ENCODE measurements at places on chromosomes 5 and 9.
A peak's percentile ranks its signal among the peaks of the same experiment; 100 is the strongest.

DNA sequence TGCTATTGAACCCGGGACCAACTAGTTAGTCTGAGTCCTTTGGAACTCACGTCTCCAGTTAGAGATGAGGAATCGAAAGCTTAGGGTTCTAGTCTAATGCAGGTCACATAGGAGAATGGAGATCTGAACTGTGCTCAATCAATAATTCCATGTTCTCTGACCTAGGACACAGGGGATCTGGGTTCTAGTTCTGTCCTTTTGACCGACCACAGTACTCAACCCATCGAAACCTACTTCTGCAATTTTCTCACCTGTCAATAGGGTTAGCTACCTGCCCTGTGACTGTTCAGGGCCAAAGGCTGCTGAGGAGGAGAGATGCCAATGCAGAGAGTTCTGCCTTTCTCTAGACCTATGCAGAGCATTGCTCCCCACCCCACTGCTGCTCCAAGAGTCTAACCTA is 187.7 kb downstream of the CDK5RAP2 start:
- no peak for DNase-seq

DNA sequence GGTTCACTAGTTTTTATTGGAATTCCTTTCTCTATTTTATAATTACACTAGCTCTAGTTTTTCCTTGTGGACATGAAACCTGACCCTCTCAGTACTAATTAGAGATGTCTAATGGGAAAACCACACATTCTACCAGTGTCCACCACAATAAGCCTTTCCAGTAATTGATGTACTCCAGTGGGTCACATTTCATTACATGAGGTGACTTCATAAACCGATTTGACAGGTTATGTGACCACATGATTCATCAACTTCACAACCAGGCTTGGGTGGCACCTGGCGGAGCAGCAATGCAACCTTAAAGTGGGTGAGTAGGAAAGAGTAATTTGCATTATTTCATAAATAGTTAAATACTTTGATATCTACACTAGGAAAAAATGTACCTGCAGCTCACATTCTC is 284.2 kb upstream of the ADAMTS16 start:
- no peak for DNase-seq

DNA sequence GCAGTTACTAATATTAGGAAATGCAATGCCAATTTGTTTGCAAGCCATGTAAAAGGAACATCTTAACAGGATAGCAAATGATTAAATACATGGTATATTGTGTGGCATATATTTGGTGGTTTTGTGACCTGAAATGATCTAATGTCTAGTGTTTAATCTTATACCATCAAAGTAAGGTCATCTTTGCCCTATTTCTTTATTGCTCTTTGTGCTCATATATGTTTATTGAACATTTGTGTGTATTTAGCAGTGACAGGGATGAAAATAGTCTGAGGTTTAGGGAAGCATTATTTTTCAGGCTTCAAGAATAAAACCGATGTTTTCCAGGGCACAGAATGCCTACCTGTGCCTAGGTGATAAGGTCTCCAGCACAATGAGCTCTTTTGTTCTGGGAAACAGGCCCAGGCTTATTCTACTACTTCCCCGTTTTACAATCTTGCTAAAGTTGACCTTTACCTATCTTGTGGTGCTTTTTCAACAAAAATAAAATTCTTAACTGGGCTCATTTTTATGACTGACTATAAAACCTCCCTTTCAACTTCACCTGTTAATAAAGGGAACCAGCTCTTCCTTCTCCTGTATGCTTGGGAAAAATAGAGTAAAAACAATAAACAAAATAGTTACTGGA is 105.6 kb upstream of the ANKH start:
- no peak for DNase-seq

DNA sequence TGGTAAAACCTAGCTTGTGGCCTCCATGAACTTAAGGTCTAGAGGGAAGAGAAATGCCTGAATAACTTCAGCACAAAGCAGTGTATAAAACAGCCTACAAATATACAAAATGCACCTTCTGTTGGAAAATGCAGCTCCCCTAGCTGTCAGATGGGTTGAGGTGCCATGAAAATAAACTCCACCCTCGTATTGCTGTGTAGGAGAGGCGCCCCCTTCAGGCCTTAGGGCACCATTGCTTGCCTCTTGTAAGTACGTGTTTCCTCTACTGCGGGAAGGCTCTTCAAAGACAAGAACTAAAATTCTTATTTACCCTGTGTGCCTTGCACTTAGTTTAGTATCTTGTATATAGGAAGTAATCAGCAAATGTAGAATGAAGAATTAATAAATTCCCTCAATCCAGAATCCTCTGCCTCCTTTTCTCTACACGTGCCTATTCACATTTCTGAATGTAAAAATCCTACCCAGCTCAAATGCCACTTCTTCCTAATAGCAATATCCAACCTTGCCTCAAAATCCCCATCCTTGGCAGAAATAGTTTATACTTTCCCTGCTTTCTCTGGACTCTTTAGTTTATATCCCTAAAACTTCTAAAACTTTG is 393.7 kb upstream of the PDE4D start:
- peak; percentile 89 for DNase-seq

GRCh38 chr5:57717555-57717954 is 234.9 kb upstream of the ACTBL2 start:
- DNase-seq, result no peak

- no peak for DNase-seq
These were observed 5.5 kb upstream of the NINJ1 start for GRCh38 chr9:93139365-93140182.

DNA sequence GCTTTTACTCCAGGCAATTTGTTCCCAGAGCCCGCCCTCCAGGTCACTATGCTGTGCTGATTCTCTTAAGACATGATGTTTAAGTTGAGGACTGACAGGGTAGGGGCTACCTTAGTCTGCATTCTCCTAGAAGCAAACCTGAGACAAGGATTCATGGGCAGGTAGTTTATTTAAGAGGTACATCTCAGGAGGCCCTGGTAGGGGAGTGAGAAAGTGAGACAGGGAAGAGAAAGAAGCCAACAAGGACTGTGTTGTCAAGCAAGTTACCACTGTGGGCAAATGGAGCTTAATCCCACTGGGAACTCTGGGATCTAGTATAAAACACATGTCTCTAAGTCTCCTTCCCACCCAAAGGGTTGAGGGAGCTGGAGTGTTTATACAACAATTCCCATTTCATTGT is 43.6 kb upstream of the FSTL4 start:
- DNase-seq, result no peak

DNA sequence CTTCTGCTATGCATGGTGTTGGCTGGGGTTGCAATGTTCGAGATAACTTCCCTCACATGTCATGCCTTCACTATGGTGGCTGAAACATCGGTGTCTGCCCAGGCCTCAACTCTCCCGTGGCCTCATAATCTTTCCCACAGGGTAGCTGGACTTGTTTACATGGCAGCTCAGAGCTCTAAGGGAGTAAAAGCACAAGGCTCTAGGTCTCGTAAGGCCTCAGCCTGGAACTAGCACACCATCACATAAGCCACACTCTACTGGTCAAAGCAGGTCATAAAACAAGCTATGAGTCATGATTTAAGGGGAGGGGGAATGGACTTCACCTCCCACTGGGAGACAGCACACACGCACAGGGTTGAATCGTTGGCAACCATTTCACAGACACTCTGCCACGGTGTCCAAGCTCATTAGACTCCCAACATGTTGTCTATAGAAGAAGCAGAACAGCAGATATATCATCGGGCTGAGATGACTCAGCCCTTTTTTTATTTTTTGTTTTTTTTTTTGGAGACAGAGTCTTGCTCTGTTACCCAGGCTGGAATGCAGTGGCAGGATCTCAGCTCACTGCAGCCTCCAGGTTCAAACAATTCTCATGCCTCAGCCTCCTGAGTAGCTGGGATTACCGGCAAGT is 66.8 kb upstream of the IL17B start:
- DNase-seq, result no peak

DNA sequence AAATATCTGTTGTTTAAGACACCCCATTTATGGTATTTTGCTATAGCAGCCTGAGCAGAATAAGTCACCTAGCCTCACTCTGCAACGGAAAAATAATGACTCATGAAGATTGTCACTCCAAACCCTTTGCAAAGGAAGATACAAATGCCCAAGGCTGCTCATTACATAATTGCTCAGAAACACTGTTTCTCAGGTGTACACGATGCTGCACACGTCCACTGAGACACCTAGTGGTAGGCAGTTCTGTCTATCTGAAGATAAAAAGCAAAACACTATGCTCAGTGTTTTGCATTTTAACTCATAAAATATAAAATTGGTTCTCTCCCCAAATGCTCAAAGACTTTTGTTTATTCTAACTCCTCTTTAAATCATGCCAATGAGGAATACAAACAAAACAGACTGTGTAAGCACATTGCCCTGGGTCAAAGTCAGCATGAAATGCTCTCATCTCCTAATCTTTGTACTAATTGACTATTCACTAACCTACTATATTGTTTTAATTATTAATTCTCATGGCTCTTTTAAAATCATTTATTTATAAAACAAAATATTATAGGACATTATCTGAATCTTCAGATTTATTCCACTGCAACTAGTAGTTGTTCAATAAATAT is 7.7 kb upstream of the TSLP start:
- no peak for DNase-seq

DNA sequence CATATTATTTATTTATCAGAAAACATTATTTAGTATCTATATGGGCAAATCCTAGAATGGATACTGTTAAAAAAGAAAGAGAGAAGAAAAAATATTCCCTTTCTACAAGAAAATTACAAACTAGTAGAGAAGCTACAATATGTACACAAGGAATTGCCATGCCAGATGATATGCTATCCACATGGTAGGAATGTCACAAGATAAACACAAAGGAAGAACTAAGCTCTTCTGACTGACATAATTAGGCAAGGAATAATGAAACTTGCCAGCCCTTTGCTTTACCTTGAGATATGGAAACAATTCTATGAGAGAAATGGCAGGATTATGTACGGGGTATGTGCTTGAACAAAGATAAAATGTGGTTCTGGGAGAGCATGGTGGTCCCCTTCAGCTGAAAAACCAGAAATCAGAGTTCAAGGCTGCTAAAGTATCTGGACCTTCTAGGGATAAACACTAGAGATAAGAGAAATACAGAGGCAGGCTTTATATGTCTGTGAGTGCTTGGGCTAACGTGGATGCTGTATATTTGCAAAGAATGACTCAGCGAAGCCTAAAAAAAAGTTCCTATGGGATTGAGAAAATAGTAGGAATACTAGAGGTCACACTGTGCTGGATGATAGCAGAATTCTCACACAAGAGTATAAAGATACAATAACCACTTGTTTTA is 451.6 kb downstream of the TLE1 start:
- DNase-seq, result no peak

- no peak for DNase-seq
These were observed 1.4 kb downstream of the GABRA6 start for GRCh38 chr5:161686881-161687280.

GRCh38 chr9:110156902-110157301 is 51.1 kb downstream of the C9orf152 start:
- no peak for DNase-seq

DNA sequence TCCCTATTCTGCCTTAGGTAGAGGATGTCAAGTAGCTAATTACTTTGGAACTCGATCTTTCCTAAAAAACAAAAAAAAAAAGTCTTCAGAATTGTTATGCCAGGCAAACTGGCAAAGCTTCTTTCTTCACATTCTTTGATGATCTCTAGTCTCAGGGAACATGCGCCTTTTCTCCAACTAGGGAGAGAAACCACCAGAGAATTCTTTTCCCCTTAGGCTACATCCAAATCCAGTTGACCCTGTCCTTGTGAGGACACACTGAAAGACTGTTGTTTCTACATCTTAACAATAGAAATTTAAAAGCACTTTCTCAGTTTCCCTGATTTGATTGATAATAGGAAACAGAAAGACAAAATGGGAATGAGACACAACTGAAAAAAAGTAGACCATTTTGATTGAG is 94.7 kb upstream of the ITGA2 start:
- no peak for DNase-seq

DNA sequence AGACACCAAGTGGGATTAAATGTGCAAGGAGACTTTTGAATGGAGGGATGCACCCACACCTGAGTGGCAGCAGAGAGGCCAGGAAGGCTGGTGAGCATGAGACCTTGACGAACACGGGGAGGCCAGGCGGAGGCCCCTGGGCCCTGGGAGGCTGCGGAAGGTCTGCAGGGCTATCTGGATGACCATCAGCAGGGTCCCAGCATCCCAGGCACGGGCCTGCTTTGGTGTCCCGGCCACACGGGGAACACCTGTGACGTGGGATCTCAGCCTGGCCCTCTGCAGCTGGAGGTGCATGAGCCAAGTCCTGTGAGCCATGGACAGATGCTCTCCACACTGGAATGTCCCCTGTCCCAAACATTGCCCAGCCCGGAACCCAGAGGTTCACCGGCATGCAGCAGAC is 174.0 kb upstream of the FOXD4L5 start:
- DNase-seq, result no peak

DNA sequence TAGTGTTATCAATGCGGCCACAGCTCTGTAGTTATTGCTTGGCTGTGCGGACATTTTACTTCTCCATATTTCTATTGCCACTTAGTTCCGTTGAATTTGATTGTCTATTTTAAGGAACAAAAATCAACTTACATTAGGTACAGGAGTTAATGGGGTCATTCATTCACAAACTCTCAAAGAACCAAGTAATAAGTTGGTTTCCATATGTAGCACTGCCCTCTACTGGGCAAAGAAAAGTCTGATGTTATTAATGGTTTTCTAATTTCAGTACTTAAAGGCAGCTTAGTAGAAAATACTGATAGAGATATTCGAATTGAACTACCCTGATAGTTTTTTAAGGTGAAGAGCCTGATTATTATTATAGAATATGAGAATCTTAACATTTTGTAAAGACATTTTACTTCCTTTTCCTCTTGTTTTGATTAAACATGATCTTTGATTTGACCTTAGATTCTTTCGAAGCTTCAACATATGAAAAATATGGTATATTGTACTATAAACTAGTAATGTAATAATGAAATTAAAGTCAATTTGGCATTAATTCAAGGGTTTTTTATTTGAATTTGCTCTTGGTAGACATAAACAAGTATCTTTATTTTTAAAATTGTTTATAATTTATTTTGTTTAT is 119.5 kb upstream of the CTNND2 start:
- DNase-seq, result peak; percentile 88

GRCh38 chr9:135255033-135255840 is 167.8 kb downstream of the OLFM1 start:
- DNase-seq, result no peak

- DNase-seq, result no peak
These were observed 410.8 kb upstream of the MEF2C start for GRCh38 chr5:89293810-89294209.

DNA sequence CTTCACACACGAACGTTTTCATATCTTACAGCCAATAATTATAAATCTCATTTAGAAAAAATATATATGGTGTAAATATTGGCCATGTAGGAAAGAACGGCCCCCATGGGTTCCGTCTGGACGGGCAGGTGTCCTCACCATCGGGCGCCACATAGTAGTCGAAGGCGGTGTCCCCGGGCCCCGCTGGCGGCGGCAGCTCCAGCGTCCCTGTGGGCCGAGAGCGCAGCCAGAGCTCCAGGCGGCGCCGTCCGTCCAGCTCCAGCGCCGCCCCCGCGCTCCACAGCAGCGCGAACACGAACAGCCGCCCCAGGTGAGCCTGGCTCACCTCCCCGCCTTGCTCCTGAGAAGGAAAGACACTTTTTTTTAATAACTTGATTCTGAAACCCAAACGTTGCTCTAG is 134.6 kb downstream of the DNAH5 start:
- no peak for DNase-seq

GRCh38 chr5:72351376-72351775 is 31.2 kb downstream of the PTCD2 start:
- no peak for DNase-seq

- no peak for DNase-seq
These were observed 29.9 kb downstream of the CD180 start for GRCh38 chr5:67166460-67167285.
